Immature natural killer cell (primary cell): ENCODE measurements at places on chromosomes 6 and 20. TPM values are rescaled to one million over a fixed set of nuclear protein-coding genes. Genes with fewer than 3 reads are reported as not detected.

The FOXF2 gene
- polyA plus RNA-seq, result not detected

The NPEPL1 gene
- polyA plus RNA-seq, result 10.1 TPM

The TBX18 gene
- not detected for polyA plus RNA-seq

DNA sequence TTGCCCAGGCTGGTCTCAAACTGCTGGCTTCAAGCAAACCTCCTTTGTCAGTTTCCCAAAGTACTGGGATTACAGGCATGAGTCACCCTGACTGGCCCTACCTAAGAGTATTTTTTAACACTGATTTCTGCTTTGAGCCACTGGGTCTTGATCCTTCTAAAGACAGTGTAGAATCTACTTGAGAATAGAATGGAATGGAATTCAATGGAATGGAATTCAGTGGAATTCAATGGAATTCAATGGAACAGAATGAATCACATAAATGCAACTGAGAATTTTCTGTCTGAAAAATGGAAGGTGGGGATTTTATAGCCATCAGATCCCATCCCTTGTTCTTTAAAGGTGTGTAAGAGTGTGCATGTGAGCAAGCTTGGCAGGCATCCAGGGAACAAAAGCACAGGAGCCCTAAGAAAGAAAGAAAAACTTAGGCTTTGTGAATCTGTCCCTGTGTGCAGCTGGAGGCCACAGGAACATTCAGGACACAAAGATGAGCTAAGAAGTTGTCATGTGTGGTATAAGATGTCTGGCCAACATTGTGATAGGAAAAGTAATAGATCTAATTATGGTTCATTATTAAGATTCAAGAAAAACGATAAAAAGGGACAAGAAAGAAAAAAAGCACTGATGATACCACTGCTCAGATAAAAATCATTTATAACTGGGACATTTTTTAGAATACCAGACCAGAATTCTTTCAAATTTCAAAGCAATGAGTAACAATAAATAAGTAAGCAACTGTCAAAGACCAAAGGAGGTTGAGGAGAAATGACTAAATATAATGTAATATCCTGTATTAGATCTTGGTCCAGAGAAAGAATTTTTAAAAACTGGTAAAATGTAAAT is 681.0 kb upstream of the GJE1 start:
- no peaks in the 10 kb centered on the region for H3K27me3 ChIP-seq
- no peak overlapping the region for H3K4me3 ChIP-seq
- H3K4me1 ChIP-seq, result no peaks in the 10 kb centered on the region
- DNase-seq, result no peak

- H3K4me3 ChIP-seq, result no peak overlapping the region
- peaks cover 11% of the 10 kb centered on the region for H3K36me3 ChIP-seq
- no peaks in the 10 kb centered on the region for H3K27me3 ChIP-seq
- no peak for DNase-seq
- H3K27ac ChIP-seq, result no peak overlapping the region
Observed at GRCh38 chr6:75656479-75656878, 54.8 kb downstream of the SENP6 start.

GRCh38 chr20:64189530-64189966 is 25.3 kb downstream of the MYT1 start:
- H3K4me3 ChIP-seq, result no peak overlapping the region
- H3K27me3 ChIP-seq, result peaks cover 9% of the 10 kb centered on the region
- H3K36me3 ChIP-seq, result no peaks in the 10 kb centered on the region
- no peak for DNase-seq
- peaks cover 17% of the 10 kb centered on the region for H3K4me1 ChIP-seq

DNA sequence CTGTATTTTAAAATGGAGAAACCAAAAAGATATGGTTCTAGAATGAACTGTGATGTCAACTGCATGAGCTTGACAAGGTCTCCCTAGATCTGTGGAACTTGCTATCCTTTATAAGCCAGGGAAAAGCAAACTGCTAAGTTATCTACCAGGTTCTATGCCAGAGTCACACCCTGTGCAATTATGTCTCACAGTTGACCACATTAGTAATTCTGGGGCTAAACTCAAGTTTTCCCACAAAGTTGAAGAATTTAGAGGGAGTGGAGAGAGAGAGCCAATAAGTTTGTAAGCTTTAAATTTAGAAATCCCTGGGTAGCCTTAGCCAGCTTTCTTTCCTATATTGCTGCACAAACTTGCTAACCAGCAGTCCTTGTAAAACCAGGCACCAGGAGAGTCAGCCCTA is 407.0 kb upstream of the SASH1 start:
- no peak overlapping the region for H3K4me3 ChIP-seq
- H3K4me1 ChIP-seq, result no peaks in the 10 kb centered on the region
- no peak for DNase-seq

DNA sequence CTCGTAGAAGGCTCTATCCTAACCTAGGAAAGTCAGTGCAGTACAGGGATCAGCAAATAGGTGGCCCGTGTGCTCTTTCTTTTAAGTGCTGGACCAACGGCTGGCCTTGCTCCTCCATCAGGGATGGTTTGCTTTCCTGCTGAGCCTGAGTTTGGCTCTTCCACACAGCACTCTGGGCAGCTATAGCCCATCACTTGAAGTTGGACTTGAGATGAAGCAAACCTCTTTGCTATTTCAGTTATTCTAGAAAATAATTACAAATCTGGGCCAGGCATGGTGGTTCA is 66.9 kb upstream of the KCNK16 start:
- H3K27me3 ChIP-seq, result peaks cover 3% of the 10 kb centered on the region
- no peaks in the 10 kb centered on the region for H3K4me1 ChIP-seq
- no peaks in the 10 kb centered on the region for H3K36me3 ChIP-seq
- no peak overlapping the region for H3K27ac ChIP-seq

- peaks cover 4% of the 10 kb centered on the region for H3K27me3 ChIP-seq
- no peak for DNase-seq
- H3K4me3 ChIP-seq, result no peak overlapping the region
Observed at GRCh38 chr20:10369723-10370090, 64.3 kb downstream of the MKKS start.

DNA sequence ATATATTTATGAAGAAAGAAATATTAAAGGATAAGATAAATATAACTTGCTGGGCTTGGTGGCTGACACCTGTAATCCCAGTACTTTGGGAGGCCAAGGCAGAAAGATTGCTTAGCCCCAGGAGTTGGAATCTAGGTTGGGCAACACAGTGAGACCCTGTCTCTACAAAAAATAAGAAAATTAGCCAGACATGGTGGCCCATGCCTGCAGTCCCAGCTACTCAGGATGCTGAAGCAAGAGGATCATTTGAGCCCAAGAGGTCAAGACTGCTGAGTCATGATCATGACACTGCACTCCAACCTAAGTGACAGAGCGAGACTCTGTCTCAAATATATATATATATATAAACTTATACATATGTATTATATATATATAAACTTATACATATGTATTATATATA is 164.0 kb downstream of the MRPL14 start:
- no peak overlapping the region for H3K27ac ChIP-seq
- peaks cover 4% of the 10 kb centered on the region for H3K27me3 ChIP-seq
- DNase-seq, result no peak
- H3K4me1 ChIP-seq, result no peaks in the 10 kb centered on the region
- H3K36me3 ChIP-seq, result no peaks in the 10 kb centered on the region
